ENCODE measurements at places on chromosomes 5 and 9.

- H3K4me1 ChIP-seq: peaks cover 39% of the 10 kb centered on the region
- H3K36me3 ChIP-seq: peaks cover 6% of the 10 kb centered on the region
- H3K27ac ChIP-seq: peak overlapping the region; percentile 36
- peak; percentile 58 for DNase-seq
- H3K27me3 ChIP-seq: no peaks in the 10 kb centered on the region
Observed at GRCh38 chr5:180799902-180800801, 2.5 kb downstream of the MGAT1 start.

DNA sequence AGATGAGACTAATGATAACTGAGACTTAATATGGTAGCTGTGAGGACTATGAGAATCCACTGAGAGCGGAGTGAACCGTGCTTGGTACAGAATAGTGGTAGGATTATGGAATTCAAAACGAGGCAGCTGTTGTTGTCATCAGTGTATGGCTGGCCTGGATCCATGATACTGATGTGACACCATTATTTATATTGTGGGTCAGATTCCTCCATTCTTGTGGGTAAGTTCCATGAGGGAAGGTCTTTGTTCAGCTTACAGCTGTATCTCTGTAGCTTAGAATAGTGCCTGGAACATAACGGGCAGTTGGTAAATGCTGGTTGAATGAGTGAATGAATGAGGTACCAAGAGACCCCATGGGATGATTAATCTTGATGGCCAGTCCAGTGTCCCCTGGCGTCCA is 61.8 kb downstream of the ACER2 start:
- no peak for DNase-seq
- H3K36me3 ChIP-seq: no peaks in the 10 kb centered on the region
- no peak overlapping the region for H3K4me3 ChIP-seq
- H3K4me1 ChIP-seq: peaks cover 4% of the 10 kb centered on the region
- no peak overlapping the region for H3K27ac ChIP-seq

- H3K36me3 ChIP-seq: no peaks in the 10 kb centered on the region
- no peaks in the 10 kb centered on the region for H3K27me3 ChIP-seq
- H3K4me3 ChIP-seq: no peak overlapping the region
- H3K4me1 ChIP-seq: no peaks in the 10 kb centered on the region
- no peak overlapping the region for H3K27ac ChIP-seq
- no peak for DNase-seq
Observed at GRCh38 chr9:26833792-26834191, 58.8 kb downstream of the CAAP1 start.

DNA sequence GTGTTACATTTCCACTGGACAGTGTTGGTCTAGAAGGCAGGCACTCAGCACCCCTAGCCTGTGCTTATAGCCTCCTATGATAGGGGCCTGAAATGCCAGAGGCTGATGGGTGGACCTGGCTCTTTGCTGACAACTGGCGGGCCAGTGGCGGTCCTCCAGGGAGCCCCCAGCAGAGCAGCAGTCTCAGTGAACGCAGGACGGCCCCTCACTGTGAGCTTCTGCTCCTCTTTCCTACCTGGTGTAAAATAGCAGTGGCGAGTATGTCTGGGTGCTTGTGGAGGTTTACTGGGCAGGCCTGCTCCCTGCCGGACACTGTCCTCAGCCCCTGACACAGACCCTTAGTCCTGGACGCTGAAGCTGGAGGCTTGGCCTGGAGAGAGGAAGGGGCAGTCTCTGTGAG is 3.3 kb upstream of the SEC16A start:
- no peaks in the 10 kb centered on the region for H3K36me3 ChIP-seq
- no peaks in the 10 kb centered on the region for H3K27me3 ChIP-seq
- H3K4me3 ChIP-seq: no peak overlapping the region
- H3K27ac ChIP-seq: no peak overlapping the region
- H3K4me1 ChIP-seq: peaks cover 2% of the 10 kb centered on the region
- DNase-seq: no peak

DNA sequence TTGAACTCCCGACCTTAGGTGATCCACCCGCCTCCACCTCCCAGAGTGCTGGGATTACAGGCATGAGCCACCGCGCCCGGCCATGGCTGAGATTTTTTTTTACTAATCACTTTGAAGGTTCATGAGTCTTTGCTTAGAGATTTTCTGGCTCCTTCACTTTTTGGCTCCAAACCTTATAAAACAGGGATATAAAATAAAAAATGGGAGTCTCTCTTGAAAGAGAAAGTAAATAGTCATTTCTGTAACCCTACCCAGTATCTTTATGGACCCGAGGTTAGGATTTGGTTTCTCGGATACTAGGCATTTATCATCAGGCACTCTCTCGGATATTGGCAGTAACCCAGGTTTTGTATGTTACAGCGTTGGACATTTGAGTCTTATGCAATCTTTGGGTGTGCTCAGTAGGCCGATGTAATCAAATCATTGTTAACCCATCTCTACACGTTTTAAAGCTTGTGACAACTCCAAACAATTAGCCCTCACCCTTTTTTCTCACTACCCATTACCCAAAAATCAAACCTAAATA is 25.3 kb downstream of the STXBP1 start:
- H3K36me3 ChIP-seq: no peaks in the 10 kb centered on the region
- H3K27ac ChIP-seq: peak overlapping the region; percentile 45
- peak overlapping the region; percentile 43 for H3K4me3 ChIP-seq
- peak; percentile 67 for DNase-seq
- peaks cover 2% of the 10 kb centered on the region for H3K4me1 ChIP-seq

Data from fibroblast of lung (primary cell).